SJCRH30 (cell line): ENCODE measurements at places on chromosomes 1 and 21.
A peak's percentile ranks its signal among the peaks of the same experiment; 100 is the strongest.

DNA sequence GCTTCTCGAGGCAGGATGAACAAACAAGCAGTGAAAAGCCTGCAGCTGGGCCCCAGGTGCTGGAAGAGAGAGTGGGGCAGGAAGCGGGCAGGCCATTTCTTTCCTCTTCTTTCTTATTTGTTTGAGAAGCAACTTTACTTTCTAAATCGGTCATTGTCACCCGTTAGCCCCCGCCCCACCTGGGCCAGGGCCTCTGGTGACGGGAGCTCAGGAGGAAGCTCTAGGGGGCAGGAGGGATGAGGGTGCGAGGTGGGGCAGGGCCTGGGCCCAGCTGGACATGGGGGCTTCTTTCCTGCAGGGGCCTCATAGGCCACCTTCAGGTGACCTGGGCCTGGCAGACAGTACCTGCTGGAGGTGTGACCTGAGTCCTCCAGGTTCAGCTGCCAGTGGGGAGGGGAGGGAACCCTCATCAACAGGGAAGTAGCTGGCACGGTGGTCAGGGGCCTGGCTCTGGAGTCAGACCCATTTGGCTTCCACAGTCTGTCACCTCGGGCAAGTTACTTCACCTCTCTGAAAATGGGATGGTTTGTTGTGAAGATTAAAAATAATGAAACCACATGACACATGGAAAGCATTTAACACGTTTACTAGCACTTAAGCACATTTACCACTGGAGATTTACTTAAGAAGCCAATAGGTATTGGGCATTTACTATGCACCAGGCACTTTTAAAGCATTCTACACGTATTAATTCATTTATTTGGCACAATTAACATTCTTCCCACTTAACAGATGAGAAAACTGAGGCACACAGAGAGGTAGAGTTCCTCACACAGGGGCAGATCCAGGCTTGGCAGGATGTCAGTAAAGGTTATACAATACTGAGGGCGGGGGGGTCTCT is 54.1 kb upstream of the ID3 start:
- no peak for DNase-seq

DNA sequence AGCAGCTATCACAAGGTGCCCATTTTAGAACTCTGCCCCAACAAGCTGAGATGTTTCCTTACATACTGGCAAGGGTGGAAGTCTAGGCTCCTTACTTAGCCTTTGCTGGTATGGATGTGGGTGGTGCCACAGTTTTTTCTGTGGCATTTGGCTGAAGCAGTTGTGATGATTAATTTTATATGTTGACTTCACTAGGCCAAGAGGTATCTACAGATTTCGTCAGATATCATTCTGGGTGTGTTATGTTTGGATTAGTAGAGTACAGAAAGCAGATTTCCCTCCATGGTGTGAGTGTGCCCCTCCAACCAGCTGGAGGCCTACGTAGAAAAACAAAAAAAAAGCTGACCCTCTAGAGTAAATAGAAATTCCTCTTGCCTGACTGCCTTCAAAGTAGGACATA is 317.0 kb downstream of the BARHL2 start:
- DNase-seq: no peak

DNA sequence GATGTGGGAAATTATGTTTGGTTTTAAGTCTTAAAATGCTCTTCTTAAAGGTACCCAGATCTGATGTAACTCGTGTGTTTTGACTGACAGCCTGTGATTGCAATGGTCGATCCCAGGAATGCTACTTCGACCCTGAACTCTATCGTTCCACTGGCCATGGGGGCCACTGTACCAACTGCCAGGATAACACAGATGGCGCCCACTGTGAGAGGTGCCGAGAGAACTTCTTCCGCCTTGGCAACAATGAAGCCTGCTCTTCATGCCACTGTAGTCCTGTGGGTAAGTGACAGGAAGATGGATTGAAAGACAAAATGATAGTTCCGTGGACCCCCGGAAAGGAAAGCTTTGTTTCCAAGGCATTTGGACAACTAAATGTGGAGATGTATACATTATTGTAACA is 71.6 kb upstream of the LAMC2 start:
- DNase-seq: no peak

GRCh38 chr1:7595336-7595735 is 175.8 kb upstream of the VAMP3 start:
- no peak for DNase-seq

GRCh38 chr1:97196825-97197516 is 475.4 kb downstream of the PTBP2 start:
- DNase-seq: no peak

- peak; percentile 51 for DNase-seq
Observed at GRCh38 chr21:36330904-36331303, 10.9 kb downstream of the MORC3 start.
